Esophagus muscularis mucosa (tissue), 4 donors: ENCODE measurements at places on chromosomes 2 and 18. TPM values are rescaled to one million over a fixed set of nuclear protein-coding genes. Genes with fewer than 3 reads are reported as not detected.

GRCh38 chr2:40178971-40179370 lies 272.9 kb downstream of the SLC8A1 start:
- DNase-seq, result no peak

GRCh38 chr2:153717060-153717459 lies 154.7 kb upstream of the GALNT13 start:
- no peak for DNase-seq

DNA sequence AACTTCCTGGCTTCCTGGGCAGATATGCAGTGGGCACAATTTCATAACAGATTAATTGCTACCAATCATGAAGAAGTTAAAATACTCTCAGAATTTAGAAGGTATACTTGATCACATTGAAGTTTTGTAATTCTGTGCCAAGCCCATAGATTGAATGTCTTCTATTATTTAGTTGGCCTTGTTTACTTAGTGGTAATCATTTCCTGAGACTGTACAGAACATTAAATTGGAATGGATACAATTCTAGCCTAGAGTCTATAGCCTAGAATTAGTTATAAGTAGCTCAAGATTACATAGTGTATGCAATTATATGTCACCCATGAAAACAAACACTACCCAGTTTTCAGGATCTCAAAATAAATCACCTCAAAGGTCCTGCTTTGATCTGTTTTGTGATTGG lies 615.8 kb downstream of the XIRP2 start:
- DNase-seq, result no peak

- DNase-seq, result no peak
Measured at GRCh38 chr18:36655930-36656329, 172.9 kb downstream of the TPGS2 start.

The KRTCAP3 gene
- 0.45 TPM for total RNA-seq

DNA sequence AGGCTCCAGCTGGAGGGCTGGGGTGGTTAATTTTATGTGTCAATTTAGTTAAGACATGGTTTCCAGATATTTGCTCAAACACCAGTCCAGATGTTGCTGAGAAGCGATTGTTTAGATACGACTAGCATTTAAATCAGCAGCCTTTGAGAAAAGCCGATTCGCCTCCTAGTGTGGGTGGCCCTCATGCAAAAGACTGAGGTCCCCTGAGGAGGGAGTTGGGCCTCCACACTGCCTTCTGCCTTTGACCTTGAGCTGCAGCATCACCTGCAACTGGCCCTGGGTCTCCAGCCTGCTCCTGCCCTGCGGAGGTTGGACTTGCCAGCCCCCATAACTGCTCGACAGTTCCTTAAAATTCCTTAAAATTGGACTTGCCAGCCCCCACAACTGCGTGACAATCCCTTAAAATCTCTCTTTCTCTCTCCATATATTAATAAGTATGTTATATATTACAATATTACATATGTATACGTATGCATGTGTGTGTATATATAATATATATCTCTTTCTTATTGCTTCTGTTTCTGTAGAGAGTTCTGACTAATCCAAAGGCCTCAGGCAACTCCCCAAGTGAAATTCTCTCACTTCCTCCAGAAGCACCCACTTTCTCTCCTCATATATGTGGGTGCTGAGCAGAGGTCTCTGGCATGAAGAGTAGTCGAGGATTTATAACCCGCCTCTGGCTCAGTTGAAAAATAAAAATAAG lies 14.4 kb downstream of the FBLN7 start:
- peak; percentile 60 for DNase-seq

DNA sequence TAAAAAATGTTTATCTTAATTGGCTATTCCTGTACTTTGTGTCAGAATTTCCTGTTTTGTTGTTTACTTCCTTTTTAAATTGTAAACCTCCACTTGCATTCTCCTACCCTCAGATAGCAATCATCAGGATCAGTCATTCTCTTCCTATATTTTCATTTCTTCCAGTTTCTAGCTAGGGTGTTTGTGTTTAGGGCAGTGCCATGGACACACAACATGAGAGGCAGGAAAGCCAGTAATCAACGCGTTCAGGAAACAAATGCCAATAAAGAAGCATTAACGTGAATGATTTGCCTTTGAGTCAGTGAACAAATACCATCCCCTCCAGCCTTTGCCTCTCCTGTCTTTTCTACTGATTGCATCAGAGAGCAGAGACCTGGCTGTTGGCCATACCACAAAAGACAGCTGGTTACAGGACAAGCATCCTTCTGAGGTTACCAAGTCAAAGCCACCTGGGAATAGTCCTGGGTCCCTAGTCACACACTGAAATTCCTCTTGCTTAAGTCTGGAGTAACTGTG lies 56.7 kb upstream of the FHL2 start:
- no peak for DNase-seq

The NLRC4 gene
- total RNA-seq, result 0.63 TPM

DNA sequence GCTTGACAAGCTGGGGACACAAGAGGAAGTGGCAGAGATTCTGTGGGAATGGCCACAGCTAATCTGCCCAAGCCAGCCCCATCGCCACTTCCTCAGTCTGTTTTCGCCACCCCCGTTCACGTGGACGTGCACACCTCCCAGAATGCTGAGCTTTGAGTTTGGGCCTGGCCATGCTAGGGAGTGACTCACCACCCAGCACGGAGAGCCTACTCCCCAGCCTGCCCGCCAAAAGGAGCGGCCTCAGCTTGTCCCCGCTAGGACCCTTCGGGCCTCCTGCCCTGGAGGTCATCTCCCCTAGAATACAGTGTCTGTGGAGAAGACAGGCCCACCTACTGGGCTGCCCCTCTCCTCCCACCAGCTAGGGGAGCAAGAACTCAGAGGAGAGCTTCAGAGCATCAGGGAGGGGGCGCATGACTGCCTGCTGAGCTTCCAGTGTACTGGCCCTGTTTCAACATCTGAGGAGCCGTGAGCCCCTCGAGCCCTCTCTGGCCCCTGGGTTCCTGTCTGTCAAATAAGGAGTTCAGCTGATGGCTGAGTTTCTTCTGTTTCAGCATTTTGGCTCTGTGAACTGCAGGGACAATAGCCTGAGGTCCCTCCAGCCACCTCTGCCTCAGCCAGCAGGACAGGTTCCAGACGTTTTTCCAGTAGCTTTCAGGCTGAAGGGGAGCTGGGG lies 5.1 kb downstream of the SLC35F6 start:
- DNase-seq, result peak; percentile 96

DNA sequence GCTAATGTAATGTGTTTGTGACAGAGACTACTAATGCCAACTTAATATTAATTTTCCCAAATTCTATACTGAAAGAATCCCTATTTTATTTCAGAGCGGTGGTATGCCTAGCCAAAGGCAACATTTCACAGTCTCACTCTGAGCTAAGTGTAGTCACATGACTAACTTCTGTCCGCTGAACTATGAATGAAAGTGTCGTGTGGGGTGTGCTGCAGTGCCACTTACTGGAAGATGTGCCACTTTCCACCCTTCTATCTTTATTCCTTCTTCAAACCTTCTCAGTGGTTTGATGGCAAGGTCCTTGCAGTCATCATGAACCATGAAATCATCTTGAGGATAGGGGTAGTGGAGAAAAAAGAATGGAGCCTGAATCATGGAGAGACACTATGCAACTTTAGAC lies 47.3 kb upstream of the C1D start:
- no peak for DNase-seq

GRCh38 chr18:65257149-65257548 lies 493.7 kb upstream of the CDH7 start:
- no peak for DNase-seq

The B3GNT7 gene
- total RNA-seq, result 5.1 TPM

The EVX2 gene
- total RNA-seq, result not detected

- no peak for DNase-seq
Measured at GRCh38 chr2:124480958-124481357, 455.9 kb downstream of the CNTNAP5 start.

DNA sequence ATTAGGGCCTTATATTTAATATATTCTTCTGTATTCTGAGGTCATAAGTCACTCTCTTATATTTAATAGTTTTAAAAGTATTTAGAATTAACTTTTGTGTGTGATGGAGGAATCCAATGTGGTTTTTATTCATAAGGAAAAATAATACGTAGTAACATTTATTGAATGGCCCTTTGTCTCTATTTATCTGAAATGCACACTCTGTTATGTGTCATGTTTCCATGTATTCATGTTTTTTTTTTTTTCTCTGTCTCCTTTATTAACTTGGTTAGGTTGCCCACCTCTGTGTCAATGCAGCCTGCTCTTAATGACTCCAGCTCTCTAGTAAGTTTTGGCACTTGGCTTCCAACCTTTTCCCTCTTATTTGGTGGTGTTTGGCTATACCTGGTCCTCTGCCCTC lies 33.8 kb downstream of the RNF144A start:
- DNase-seq, result no peak

DNA sequence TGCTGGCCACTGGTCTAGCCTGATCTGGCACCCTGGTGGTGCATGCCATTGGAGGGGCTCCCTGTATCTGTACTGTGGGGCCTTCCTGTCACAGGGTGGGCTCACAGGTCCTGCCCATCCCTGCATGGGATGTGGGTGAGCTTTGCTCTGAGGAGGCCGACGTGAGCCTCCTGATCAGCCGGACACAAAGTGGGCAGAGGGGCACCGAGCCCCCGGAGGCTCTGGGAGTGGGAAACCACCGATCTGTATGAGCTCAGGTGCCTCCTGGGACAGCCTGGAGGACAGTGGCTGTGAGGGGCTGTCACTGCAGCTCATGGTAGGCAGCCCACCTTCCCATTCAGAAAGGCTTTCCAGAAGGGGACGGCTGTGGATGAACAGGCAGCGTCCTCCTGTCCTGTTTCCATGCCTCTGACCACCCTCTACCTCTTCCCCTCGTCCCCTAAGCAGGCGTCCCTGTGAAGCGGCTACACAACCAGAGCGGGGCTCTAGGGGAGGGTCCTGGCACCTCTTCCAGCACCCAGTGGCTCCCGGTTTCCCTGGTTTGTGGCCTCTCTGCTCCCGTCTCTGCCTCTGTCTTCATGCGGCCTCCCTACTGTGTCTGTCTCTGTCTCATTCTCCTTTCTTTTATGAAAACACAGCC lies 112.5 kb upstream of the OTOS start:
- DNase-seq, result peak; percentile 89

DNA sequence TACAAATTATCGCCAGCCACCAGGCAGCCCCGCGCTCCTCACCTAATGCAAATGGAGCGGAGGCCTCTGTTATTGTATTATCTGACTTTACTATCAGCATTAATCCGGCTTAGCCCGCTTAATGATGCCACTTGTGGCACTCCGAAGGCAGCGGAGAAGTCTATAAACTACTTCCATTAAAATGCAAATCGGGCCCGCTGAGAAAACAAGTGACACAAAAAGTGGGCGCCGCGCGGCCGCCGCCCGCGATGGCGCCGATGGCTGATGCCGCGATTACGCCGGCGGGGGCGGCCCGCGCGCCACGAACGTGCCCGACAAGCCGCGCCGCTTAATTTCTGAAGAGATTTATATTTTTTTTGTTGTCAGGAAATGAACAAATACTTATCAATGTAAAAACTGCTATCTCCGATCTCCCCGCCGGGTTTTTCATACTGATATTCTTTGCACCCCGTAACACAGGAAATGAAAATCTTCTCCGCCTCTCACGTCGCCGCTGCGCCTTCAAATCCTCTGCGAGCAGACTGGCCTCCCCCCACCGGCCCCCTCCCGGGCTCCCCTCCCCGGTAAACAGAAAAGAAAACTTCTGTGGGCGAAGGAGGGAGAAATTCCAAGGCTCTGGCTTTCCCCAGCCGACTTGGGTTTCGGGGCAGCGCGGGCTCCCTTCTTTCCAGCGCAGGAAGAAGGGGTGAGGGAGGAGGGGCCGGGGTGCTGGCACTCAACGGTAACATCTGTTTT lies 221.8 kb downstream of the INSIG2 start:
- peak; percentile 70 for DNase-seq

The KCNJ3 gene
- total RNA-seq, result 1.1 TPM

GRCh38 chr2:47046271-47046670 lies 108.8 kb downstream of the STPG4 start:
- DNase-seq, result no peak

The EGR4 gene
- not detected for total RNA-seq

The CCDC74A gene
- total RNA-seq, result 8.5 TPM

GRCh38 chr18:45040879-45041278 lies 360.2 kb downstream of the SETBP1 start:
- no peak for DNase-seq

DNA sequence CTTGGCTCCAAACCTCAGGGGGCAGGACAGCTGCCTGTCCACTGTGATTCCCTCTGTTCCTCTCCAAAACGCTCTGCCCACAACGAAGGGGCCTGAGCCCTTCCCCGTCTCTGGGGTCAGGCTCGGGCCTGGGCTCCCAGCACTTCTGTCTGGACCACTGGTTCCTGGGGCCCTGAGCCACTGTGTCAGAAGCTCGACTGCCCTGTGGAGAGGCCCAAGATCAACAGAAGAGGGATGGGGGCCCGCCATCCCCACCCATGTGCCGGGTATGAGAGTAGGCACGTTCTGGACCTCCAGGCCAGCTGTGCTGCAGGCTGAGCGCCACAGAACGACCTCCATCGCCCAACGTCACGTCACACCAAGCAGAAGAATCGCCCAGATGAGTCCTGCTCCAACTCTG lies 119.9 kb upstream of the HS6ST1 start:
- peak; percentile 8 for DNase-seq

The CLIP4 gene
- 83.1 TPM for total RNA-seq

DNA sequence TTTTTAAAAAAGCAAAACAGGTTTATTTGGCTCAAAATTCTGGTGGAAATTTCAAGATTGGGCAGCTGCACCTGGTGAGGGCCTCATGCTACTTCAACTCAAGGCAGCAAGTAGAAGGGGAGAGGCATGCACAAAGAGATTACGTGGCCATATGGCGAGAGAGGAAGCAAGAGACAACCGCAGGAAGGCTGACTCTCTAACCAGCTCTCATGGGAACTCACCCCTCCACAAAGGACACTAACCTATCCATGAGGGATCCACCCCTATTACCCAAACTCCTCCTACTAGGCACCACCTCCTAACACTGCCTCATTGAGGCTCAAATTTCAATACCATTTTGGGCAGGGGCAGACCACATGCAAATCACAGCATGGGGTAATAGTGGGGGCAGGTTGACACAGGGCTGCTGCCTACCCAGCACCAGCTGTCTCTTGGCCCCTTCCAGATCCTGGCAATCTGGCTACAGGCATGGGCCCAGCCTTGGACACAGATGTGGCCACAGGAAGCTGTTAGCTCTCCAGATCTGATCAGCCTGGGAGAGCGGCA lies 2.0 kb upstream of the CAPN10 start:
- DNase-seq, result no peak

- no peak for DNase-seq
Measured at GRCh38 chr2:159592441-159592840, 23.9 kb downstream of the BAZ2B start.

DNA sequence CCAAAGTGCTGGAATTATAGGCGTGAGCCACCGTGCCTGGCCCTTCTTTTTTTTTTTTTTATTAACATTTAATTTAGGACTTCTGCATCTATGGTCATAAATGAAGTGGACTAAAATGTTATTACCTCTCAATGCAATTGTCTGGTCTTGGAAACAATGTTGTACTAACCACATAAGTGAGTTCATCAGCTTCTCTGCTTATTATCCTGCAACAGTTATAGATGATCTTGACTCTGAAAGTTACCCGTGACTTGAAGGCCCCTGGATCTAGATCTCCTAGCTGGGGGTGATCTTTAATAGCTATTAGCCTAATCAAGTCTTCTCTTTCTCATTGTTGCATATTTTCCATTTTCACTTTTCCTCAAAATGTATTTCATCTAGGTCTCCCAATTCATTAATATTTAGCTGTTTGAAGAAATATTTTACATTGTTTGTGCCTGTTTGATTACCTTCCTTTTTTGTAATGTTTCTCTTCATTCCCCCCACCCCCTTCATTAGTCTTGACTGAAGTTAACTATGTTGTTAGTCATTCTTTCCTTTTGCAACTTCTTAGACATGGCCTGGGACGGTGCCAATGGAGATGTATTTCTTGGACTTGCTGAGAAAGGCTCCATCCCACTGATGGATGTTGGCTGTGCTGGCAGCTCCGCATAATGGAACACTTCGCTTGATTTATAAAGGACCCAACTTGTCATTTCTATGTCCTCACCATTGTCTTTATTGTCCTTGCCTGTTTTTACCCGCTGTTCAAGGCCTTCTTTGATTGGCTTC lies 141.6 kb upstream of the RIOK3 start:
- DNase-seq, result no peak
